ENCODE measurements at places on chromosomes 6 and 20.

- DNase-seq: no peak
Measured at GRCh38 chr20:38098952-38099351, 65.4 kb downstream of the RPRD1B start.

GRCh38 chr6:10528158-10528981 is 7.2 kb downstream of the GCNT2 start:
- DNase-seq: no peak

- DNase-seq: peak; percentile 88
Measured at GRCh38 chr20:13525225-13525940, 113.3 kb downstream of the TASP1 start.

- no peak for DNase-seq
Measured at GRCh38 chr6:135993361-135993760, 141.9 kb downstream of the PDE7B start.

- no peak for DNase-seq
Measured at GRCh38 chr6:124917769-124918168, 44.5 kb upstream of the RNF217 start.
